ENCODE measurements at places on chromosomes 1 and 21.

DNA sequence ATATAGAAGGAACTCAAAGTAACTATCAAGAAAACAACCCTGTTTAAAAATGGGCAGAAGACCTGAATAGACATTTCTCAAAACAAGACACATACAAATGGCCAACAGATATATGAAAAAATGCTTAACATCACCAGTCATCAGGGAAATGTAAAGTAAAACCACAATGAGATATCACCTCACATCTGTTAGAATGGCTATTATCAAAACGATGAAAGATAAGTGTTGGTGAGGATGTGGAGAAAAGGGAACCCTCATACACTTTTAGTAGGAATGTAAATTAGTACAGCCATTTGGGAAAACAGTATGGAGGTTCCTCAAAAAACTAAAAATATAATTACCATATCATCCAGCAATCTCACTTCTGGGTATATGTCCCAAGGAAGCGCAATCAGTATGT is 3.0 kb downstream of the CTSS start:
- no peak for DNase-seq

- DNase-seq, result no peak
Observed at GRCh38 chr1:87349036-87349435, 20.4 kb downstream of the LMO4 start.

DNA sequence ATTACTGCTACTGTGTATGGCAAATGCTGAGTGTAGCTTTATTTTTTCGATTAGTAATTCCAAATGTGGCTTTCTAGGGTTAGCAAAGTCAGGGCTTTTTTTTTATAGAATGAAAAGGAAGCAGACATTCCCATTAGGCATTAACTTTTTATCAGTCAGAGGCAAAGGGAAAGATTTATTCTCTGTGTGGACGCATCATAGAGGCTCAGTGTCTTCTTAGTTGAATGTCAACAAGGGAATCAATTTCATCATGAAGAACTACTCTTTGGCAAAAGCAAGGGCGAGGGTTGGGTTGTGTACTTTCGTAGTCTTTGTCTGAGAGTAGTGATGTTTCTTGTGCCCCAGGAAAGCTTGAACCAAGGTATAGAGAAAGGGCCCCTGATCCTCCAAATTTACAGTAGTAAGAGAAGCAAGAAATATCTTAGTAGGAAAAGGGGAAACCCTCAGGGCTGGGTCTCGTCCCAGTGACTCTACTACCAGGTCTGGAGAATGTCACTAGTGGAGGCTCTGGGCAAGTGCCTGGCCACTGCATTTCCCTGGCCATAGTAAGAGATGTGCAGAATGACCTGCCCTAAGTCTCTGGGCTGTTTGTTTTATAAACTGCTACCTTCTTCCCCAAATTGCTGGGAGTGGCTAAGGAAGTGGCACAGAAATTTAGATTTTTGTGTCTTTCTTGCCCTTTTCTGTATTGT is 30.0 kb upstream of the MACF1 start:
- no peak for DNase-seq

GRCh38 chr1:234400773-234401172 is 27.5 kb downstream of the COA6 start:
- no peak for DNase-seq

DNA sequence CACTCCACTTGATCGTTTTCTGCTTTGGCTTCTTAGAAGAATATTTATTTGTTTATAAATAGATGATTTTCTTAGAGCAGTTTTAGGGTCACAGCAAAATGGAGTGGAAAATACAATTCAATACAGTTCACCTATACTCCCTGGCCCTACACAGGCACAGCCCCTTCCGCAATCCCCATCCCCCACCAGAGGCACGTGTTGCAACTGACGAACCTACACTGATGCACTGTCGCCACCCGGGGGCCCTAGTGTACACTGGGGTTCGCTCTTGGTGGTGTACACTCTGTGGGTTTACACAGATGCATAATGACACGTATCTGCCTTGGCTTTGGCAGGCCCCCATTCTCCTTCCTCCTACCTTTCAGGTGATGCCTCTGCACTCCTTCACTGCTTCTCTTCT is 8.0 kb downstream of the ECHDC2 start:
- DNase-seq, result no peak

DNA sequence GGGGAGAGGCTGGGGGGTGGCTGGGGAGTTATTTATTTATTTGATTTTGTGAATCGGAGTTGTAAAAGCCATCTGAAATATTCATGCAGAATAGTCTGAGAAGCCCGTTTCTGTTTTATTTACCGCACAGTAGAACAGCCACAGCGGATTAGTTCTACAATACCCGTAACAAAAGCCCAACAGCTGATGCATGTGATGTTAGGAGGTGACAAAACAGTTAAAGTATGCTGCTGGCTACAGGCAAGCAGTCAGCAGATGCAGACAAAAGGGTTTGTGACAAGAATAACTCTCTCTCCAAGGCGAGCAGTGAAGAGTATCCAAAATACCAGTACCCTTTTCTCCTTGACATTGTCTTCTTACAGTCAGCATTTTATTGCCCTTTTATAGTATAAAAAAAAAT is 42.0 kb downstream of the PROX1 start:
- DNase-seq, result no peak

DNA sequence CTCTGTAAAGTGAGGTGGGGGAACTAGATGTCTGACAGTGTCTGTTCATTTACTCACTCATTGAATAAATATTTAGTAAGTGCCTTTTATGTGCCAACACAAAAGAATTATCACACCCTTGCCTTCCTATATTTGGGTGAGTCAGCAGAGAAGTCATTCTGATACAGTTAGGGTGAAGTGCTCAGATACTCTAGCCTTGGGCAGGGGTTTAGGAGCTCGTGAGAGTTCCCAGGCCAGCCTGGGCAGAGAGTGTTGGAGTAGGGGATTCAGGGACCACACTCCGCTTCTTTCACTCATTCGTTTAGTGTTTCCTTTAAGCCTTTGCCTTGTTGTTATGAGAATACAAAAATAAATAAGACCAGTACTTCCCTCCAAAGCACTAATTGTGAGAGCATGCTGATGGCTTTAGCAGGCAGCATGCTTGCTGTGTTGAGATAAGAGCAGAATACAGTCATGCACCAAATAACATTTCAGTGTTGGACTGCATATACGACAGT is 83.9 kb downstream of the DYRK1A start:
- DNase-seq, result no peak

- no peak for DNase-seq
Observed at GRCh38 chr1:117544509-117545109, 61.2 kb upstream of the TENT5C start.

GRCh38 chr1:19388980-19389379 is 76.9 kb downstream of the SLC66A1 start:
- DNase-seq, result no peak

GRCh38 chr1:67749263-67749843 is 64.4 kb downstream of the GADD45A start:
- no peak for DNase-seq

DNA sequence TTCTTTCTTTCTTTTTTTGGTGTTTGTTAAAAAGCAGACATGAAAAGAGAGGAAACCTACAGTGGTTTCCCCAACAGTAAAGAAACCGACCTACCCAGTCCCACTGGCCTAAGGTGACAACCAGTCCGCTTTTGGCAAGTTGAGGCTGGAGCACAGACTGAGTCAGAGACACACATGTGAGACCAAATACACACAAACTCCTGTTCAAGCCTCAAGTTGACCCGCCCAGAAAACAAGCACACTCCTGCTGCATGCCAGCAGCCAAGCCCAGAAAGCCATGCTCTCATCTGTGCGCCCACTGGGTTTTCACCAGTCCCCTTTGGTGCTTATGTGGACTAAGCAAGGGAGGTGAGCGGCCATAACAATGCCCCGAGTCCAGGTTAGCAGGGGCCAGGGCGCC is 64.6 kb upstream of the GPR153 start:
- no peak for DNase-seq

DNA sequence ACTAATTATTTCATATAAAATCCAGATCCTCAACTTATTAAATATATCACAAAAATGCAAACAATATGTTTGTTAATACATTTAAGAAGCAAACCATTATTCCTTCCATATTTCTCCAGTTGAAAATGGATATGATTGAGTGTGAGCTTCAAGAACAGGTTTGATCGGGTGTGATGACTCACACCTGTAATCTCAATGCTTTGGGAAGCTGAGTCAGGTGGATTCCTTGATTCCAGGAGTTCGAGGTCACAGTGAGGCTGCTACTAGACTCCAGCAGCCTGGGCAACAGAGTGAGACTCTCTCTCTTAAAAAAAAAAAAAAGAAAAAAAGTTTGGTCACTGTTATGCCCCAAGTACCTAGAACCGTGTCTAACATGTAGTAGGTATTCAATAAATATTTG is 42.9 kb upstream of the RRP15 start:
- DNase-seq, result no peak

DNA sequence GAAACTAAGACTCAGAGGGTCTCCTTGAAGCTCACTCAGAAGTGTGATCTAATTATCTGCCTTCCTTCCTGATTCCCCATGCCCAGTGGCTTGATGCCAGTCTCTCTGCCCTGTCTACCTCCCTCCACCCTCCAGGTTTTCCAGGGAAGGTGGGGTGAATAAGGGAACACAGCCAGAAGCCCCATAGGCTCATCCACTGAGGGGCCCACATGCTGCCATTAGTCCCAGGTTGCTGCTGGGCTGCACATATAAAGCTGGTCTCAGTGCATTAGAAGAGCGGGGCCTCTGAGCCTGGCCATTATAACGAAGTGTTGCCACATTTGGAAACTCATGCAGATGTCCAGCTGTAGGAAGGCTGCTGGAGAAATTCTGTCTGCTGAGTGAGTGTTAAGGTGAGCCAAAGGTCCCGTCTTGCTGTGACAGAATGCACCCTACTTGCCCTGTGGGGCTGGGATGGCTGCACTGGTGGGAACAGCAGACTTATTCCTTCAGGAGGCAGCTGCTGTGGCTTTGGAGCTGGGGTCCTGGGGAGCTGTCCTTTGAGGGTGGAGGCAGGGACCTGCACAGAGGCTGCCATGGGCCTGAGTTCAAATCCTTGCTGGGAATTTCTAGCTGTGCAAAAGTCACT is 2.9 kb downstream of the ADORA1 start:
- DNase-seq, result no peak

GRCh38 chr1:188237573-188238348 is 1409.0 kb downstream of the PLA2G4A start:
- DNase-seq, result no peak

- no peak for DNase-seq
Observed at GRCh38 chr1:64532646-64533045, 62.7 kb downstream of the CACHD1 start.

DNA sequence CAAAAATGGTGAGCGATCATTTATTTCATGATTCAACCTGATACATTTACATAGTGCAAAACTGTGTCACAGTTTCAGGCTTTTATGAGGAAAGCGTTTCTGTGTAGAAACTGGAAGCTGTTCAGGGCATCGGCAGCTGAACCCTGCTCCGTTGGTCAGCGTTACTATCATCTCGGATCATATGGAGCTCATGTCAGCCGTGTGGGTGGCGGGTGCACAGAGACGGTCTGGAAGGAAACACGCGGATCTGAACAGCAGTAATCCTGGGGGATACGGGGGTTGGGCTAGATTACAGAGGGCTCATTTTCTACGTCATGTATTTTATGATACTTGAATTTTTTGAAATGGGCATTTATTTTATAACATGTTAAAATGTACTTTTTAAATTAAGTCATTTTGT is 15.1 kb downstream of the C1orf174 start:
- DNase-seq, result no peak

GRCh38 chr1:244960904-244961303 is 96.6 kb upstream of the HNRNPU start:
- DNase-seq, result no peak

DNA sequence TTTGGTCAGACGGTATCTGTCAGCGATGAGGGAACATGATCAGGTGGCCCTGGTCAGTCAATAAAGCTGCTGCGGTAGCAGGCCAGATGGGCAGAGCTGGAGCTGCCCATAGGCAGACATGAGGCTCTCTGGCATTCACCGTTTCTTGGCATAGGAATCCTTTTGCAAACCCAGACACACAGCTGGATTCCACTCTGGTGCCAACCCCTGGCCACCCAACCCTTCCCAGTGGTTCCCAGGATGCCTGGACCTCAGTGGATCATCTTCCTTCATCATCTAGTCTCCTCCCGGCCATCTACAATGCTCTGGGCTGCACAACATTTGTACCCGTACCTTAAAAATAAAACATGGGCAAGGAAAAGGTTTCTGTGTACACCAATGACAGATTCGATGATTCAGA is 68.3 kb upstream of the ACTRT2 start:
- DNase-seq, result no peak

DNA sequence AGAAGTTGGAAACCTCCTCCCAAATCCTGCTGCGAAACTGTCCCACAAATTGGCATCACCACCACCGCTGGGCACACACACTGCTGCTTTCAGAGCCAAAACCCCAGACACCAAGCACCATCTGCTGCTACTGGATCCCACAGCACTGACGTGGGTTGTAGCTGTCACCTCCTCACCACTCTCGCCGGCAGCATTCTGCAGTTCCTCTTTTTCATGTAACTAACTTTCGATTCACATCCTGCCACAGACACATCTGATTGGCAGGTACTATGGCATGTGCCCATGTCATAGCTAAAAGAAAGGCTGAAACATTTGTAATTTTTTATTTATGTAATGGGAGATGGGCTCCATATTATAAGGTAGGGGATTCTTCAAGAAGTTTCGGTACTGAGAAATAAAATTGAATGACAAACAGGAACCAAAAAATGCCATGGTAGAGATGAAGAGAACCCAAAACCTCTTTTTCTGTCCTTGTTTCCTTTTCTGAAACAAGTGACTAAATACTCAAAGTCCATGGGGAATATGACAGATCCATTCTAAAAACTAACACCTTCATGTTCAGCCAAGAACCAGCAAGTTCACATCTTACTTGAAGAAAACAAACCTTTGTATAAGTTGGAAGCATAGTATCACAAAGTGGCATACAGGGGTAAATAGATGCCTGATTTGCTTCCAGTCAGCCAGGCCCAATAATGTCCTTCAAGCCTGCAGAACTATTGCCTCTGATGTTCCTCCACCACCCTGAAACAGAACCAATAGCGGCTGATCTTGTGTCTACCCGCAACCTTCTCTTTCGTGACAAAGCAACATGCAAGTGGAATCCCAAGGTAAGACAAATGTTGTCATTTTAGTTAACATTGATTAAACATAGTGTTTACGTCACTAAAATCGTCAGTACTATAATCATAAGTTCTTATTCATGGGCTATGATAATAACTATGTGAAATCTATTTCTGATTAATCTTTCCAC is 26.6 kb upstream of the RGS13 start:
- peak; percentile 37 for DNase-seq

Measured in AG20443 (cell line).